ENCODE measurements at places on chromosomes 5 and 9.

- DNase-seq = no peak
Observed at GRCh38 chr5:81393430-81393782, 528 bp downstream of the ACOT12 start.

- peak; percentile 75 for DNase-seq
Observed at GRCh38 chr5:175444060-175444904, at the start of gene DRD1. TSS of gene DRD1 (minus strand) at chr5:175444182. CDS start at chr5:175443099, 1,083 bp downstream.

GRCh38 chr9:92611621-92612285, 58.2 kb downstream of the IPPK start:
- no peak for DNase-seq

- no peak for DNase-seq
Observed at GRCh38 chr5:142215915-142216681, 107.5 kb downstream of the NDFIP1 start.

GRCh38 chr5:10539687-10539998, 24.2 kb upstream of the ANKRD33B start:
- no peak for DNase-seq

GRCh38 chr9:4838189-4838546, 45.4 kb downstream of the RCL1 start:
- no peak for DNase-seq

- DNase-seq = no peak
Observed at GRCh38 chr5:157038568-157039187, 20.2 kb downstream of the HAVCR1 start.
